ENCODE measurements at places on chromosomes 1 and 21.

GRCh38 chr1:220748089-220748934 is at the start of gene MTARC2:
Gene MTARC2 (plus strand): TSS chr1:220748322. CDS start chr1:220748532, 210 bp downstream.
- DNase-seq = peak; percentile 81

GRCh38 chr1:225999912-226000337 is 782 bp upstream of the SDE2 start:
- peak; percentile 72 for DNase-seq

DNA sequence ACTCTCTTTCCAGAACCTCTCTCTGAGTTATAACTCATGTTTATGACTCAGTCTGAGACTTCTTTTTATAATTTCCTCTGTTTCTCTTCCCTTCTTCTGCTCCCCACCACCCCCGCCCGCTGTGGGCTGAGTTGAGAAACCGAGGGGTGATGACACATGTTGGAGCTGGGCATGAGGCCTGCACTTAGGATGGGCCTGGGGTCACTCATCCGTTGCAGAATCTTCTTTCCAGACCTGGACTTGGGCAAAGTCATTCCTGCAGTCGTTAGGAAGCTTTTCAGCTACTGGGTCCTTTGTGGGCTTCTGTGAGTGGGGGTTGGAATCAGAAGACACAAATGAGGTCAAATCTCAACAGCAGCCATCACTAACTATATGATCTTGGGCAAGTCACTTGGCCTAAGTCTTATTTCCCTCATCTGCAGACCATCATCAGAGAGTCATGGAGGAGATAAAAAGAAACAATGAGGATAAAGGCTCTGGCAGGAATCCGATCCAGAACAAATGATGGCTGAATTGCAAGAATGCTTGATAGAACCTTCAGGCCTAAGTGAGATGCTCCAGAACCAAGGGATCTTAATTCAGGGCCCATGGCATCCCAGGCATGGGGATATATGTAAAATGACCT is 53.4 kb downstream of the RPS6KA1 start:
- DNase-seq = peak; percentile 98

DNA sequence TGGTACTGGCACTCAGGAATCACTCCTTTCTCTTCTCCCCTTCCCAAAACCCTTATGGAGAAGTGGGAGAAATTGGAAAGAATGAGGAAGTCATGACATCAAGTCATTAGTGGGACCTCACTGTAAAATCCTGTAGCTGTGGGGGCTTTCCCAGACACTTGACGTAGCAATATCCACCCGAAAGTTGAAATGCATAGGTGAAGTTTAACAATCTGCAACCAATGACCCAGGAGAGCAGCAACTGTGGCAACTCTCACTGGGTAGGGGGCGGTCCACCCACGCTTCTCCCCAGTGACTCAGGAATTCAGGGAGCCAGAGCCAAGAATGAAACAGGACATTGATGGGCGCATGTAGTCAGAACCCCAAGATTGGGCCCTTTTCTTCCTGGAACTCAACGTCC is 27.0 kb downstream of the ABCA4 start:
- peak; percentile 76 for DNase-seq

GRCh38 chr1:94721240-94721639 is 98.9 kb upstream of the SLC44A3 start:
- peak; percentile 92 for DNase-seq
